Activated T-helper 2 cell treated with anti-CD3 and anti-CD28 coated beads, Interferon-gamma antibody, Interleukin-2, Interleukin-4, amounts not matched to agents 10 μg/mL and 5 μg/mL and 100 μg/mL, durations not matched to agents 14 hours and 24 hours and 36 hours (primary cell): ENCODE measurements at places on chromosomes 1 and 21. TPM values are rescaled to one million over a fixed set of nuclear protein-coding genes. Genes with fewer than 3 reads are reported as not detected.

DNA sequence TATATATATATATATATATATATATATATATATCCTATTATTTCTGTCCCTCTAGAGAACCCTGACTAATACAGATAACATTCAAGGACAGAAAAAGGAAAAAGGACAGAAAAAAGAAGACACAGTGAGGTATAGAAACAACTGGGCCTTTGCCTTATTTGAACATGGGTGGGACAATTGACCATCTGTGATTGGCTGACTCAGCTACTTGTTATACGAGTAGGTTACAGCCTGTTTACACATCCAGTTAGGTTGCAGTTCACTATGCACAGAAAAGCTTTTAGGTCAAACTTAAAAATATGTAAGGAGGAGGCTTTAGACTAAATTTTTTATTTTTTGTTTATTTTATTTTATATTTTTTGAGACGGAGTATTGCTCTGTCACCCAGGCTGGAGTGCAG, 39.8 kb upstream of the RGS8 start:
- no peak for DNase-seq

DNA sequence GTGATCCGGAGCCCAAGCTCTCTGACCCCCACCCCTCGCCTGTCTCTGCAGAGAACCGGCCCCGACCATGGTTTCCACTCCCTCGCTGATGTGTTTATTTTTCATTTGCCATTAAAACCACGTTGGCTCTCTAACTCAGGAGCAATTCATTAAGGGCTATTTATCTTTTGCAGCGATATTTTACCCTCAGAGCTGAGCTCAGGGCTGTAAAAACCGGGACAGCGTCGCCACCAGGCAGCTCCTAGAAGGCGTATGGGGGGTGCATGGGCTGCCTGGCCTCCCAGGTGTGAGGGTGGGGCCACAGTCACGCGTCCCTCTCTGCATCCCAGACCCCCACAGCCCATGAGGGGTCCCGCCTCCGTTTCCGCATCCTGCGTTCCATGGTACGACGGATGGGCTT, 71.4 kb downstream of the PRDM16 start:
- no peak for DNase-seq

DNA sequence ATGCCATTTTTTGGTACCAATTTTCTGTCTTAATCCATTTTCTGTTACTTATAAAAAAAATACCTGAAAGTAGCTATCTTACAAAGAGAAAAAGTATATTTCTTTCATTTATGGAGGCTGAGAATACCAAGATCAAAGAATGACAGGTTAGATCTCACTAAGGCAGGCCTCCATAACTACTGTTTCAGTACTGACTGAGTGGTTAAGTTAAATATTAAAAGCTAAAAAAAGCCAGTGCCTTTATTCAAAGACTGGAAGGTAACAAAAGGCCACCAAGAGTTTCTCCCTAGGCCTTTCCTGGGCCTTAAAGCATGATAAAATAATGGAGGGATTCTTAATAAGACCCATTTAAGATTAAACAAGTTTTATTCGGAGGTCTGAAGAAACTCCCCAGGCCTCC, 687.7 kb upstream of the ADGRL4 start:
- no peak for DNase-seq

Gene DIPK1A
- 22.9 and 23.0 TPM in 2 replicates for total RNA-seq

Gene SETDB1
- total RNA-seq: 60.9 and 61.1 TPM in 2 replicates

Gene OTUD3
- total RNA-seq: 10.0 and 12.6 TPM in 2 replicates
